ENCODE measurements at places on chromosomes 5 and 9.
A peak's percentile ranks its signal among the peaks of the same experiment; 100 is the strongest.

DNA sequence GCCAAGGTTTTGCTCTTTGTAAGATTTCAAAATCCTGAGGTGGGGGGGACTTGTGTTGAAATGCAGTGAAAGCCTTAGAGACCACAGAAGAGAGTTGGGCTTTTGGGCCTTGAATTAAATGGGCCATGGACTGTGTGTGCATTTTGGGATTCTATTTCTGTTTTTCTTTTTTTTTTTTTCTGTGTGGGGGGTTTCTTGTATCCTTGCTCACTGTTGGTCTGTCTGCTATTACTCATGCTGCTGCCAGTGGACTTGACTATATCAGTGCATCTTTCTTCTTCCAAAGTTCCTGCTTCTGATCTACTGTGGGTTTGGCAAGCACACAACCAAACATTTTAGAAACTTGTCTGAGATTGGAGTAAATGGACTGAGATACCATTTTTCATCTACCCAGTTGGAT is 344.9 kb downstream of the ARL15 start:
- no peak for DNase-seq

DNA sequence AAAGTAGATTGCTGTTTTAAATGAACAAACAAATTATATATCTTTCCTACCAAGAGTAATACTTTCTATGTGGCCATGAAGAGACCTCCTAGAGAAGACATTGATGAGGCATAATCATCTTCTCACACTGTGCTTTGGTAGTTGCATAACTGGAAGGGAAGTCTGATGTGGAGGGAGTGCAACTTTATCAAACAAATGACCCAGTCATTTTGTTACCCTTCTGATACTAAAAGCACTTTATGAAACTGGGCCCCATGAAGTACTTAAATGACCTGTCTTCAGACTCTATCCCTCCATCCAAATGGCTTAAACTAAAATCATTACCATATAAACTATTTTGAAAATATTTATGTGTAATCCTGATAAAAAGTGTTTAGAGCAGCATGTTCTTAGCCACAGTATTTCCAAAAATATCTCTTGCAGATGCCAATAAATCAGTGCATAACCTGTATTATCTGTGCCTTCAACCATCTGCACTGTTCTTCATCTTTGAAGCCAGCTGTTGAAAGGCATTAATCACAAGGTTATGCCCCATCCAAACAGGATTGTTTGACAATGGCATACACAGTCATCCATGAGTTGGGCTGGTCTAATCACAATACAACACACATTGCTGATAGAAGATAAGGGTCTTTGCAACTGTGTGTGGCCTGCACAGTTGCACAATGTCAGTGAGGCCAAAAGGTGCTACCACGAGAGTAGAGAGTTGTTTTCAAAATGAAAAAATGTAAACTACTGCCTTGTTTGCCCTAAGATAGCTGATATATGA is 31.9 kb upstream of the MIER3 start:
- DNase-seq, result no peak

GRCh38 chr9:126126807-126127206 is 199.8 kb upstream of the MVB12B start:
- DNase-seq, result no peak

DNA sequence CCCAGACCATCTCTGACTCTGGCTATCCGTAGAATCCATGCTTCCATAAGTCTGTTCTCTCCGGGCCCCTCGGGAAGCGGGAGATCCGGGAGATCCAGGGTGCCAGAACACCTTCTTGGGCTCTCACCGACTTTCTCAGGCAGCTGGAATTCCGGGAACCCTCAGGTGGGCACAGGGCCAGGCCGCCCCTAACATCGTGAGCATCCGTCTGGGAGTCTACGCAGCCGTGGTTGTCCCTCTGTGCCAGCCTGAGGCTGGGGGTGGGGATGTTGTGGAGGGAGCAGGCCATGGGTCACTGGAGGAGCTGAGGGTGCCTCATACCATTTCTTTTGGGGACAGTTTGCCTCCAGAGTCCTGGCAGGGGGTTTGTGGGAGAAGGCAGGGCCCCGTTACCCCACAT is 92.3 kb upstream of the COL5A1 start:
- DNase-seq, result no peak

DNA sequence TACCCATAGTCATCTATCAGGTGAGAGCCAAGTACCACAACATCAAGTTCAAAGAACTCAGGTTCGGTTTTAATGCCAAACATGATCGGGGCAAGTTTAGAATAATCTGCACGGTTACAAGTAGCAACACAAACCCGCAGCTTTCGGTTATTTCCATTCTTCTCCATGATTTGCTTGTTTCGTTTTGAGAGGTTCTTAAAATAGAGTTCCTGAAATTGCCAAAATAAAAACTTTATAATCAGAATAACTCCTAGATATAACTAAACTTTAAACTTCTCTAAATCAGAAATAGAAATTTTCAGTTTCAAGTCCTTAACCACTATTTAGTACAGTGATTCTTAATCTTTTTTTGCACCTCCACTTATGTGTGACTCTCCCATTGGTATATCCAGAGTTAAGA is 9.1 kb downstream of the GNE start:
- DNase-seq, result no peak

- DNase-seq, result no peak
Observed at GRCh38 chr9:114054191-114054690, 23.9 kb downstream of the AMBP start.

GRCh38 chr5:95384485-95385213 is 6.5 kb upstream of the FAM81B start:
- no peak for DNase-seq

DNA sequence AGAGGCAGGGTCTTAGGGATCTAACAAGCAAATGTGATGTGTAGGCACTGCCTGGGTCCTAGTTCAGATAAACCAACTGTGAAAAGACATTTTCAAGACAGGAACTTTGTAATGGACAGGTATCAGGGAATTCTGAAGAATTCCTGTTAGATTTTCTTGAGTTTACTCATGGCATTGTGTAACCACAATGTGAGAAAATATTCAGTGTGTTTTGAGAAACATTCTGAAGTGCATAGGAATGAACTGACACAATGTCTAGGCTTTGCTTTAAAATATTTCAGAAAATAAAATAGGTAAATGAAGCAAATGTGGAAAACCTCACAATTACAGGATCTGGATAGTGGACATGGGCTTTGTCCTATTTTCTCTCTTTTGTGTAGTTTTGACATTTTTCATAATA is 15.2 kb upstream of the AFAP1L1 start:
- DNase-seq, result no peak

DNA sequence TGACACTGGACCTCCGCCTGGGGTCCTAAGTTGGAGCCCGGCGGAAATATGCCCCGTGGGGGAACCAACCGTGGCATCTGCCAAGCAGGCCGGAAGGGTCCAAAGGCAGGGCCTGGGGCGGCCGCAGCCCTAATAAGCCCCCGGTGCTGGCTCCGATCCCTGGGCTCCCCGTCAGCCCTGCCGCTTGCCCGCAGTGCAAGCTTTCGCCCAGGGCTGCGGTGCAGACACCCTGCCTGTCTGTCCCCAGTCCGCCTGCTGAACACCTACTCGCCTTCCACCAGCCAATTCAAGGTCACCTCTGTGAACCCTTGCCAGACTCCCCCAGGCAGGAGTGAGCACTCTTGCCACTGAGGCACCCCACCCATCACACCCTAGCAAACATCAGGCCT is 502 bp upstream of the PTGR1 start:
- DNase-seq, result no peak

DNA sequence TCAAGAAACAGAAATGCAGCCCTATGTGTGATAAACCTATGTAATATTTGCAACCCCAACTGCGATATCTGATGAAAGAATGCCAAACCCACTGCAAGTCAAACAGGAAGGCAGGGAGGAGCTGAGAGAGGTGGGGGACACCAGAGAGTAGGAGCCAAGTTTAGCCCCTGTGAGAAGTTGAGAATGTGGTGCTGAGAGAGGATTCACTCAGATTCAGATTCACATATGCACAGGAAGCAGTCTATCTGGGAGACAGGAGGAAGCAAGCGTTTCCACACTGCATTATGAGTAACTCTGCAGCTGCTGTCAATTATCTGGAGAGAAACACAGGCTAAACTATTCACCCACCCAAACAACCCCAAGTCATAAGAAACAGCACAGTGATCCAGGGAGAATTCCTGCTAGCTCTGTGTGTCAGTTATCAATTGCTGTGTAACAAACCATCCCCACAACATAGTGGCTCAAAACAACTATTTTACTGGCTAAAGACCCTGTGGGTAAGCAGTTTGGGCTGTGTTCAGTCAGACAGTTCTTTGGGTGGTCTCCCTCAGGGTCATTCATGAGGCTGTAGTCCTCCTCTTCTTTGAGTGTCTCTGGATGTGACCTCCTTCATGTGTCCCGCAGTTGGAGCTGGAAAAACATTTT is 161.9 kb upstream of the RAI14 start:
- no peak for DNase-seq

GRCh38 chr9:95907794-95908193 is 32.3 kb downstream of the ERCC6L2 start:
- no peak for DNase-seq

DNA sequence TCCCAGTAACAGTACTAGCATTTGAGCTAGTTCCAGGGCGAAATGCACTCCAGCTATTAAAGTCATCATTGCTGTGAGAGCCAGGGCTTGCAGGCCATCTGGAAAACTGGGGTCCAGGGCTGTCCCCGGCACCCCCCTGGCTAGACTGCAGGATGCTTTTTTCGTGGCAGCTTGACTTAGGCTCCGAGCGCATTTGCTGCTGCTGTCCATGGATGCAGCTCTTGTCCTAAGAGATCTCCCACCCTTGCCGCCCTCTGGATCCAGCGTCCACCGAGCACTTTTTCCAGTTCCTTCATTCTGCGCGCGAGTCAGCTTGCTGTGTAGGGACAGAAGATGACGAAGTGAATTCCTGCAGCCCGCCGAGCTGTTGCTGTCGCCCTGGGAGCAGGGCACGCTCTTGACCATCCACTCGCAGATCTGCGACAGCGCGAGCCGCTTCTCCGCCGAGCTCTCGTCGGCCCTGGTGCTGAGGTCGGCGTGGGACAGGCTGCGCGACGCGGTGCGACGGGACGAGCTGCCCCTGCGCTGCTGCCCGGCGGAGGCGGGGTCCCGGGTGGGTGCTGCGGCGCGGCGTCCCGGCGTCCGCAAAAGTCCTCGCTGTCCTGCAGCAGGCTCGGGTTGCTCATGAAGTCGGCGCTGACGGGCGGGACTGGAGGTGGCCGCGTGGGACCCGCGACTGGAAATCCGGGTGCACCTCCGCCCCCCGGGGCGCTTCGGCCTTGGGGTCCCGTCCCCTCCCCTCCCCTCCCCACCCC is 30.7 kb downstream of the OR2V1 start:
- no peak for DNase-seq

- DNase-seq, result no peak
Observed at GRCh38 chr9:125850763-125851162, 103.6 kb downstream of the PBX3 start.

GRCh38 chr5:36049949-36050348 is 16.7 kb downstream of the UGT3A2 start:
- no peak for DNase-seq

- DNase-seq, result no peak
Observed at GRCh38 chr9:77677397-77677796, 29.3 kb upstream of the GNA14 start.

DNA sequence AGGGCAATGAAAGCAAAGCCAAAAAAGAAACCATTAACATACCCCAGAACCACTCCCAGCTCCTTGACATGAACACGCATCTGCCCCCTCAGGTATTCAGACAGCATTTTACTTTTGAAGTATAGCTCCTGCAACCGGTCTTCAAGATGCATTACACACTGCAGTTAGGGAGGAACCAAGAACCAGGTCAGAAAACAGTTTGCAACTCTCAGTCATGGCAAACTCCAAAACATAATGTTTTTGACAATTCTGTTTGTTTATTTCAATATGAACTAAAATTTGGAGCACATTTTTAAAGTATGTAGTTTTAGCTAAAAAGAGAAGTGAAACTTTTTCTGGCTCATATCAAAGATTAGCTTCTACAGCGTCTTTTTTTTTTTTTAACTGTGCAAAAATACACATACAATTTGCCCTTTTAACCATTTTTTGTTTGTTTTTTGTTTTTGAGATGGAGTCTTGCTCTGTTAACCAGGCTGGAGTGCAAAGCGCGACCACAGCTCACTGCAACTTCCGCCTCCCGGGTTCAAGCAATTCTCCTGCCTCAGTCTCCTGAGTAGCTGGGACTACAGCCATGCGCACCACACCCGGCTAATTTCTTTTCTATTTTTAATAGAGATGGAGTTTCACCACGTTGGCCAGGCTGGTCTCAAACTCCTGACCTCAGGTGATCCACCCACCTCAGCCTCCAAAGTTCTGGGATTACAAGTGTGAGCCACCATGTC is 12.2 kb upstream of the RAPGEF6 start:
- DNase-seq, result peak; percentile 73

GRCh38 chr9:20606652-20607051 is 15.6 kb downstream of the MLLT3 start:
- no peak for DNase-seq

DNA sequence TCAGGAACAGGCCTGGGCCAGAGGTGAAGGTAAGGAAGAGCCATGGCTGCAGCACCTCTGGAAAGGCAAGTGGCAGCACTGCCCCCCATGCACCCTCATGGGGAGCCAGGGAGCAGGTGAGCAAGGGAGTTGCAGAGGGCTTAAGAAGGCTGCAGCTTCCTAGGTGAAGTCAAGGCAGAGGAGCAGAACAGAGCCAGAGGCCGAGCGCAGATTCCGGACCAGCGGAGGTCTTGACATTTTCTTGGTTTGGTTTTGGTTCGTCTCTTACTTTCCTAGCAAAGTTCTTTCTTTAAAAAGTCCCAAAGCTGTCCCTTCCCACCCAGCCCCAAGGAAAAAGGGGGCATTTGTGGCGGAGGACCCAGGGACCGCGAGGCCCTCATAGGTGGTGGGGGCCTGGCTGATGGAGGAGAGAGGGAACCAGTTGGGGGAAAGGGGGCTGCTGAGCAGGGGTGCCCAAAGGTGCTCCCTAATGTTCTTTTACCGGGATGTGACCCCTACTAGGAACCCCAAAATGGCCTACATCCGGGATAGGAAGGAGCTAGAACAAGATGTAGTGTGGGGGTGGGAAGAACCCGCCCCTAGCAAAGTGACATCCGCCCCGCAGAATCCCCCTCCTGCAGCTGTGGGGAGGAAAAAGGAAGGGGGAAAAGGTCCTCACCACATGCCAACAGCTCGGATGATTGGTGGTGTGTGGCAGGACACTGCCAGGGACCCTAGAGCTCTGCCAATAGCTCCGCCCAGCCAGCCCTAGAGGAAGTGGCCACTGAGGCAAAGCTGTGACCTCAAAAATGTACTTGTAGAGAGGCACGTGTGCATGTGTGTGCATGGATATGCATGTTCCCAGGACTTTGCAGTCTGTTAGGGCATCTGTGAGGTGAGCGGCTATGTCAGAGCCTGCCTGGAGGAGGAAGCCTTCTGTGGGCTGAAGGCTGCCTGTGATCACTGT is 914 bp upstream of the CD72 start:
- peak; percentile 94 for DNase-seq

DNA sequence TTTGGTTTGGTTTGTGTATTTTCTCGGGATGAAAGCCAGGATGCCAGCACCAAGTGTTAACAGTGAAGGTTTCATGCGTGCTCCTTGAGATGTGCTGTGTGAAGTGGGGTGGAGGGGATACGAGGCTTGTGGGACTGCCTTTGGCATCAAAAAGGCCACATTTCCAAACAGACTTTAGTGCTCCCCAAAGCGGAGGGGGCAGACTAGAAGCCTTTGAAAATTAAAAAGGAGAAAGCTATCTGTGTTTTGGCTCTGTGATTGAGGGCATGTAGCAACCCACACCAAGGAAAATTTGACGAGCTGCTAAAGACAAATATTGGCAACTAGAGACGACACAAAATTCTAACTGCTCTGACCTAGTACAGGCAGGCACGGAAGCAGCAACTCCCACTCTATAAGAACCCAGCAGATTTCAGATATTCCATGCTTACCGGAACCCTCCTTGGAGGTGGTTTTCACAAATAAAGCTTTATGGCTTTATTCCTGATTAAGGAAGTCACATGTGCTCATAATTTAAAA is 154.5 kb downstream of the ARSB start:
- no peak for DNase-seq

GRCh38 chr5:139841549-139841948 is 45.9 kb downstream of the PSD2 start:
- DNase-seq, result no peak

Data from OCI-LY7 (cell line).